Small intestine (tissue), 16 donors: ENCODE measurements at places on chromosomes 5 and 9.

- no peak for DNase-seq
These were observed 3.6 kb upstream of the SARDH start for GRCh38 chr9:133741716-133742115.

DNA sequence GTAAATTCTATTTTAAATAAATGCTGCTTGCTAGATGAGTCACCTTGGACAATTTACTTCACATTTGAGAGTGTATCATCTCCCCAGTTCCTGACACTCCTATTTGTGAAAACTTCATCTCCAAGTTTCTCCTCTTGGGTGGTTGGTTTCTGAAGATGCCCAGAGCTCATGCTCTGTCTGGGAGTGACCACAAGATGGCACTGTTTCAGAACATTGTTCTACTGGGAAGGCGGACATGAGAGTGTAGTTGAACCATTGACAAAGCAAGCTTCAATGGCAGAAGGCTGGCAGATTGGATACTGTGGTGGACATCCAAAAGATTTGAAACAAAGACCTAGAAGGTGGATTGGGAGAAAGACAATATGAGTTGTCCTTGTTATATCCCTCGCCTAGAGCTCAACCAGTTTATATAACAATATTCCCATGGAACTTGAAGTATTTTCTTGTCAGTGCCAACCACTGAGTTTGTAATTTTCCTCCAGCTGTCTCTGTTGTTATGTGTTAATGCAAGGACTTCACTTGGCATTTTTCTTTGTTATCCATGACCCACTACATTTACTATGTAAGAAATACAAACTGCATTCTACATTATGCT is 234.3 kb upstream of the ANKH start:
- DNase-seq = peak; percentile 53

GRCh38 chr9:33471361-33471760 is 2.4 kb downstream of the NOL6 start:
- no peak for DNase-seq

DNA sequence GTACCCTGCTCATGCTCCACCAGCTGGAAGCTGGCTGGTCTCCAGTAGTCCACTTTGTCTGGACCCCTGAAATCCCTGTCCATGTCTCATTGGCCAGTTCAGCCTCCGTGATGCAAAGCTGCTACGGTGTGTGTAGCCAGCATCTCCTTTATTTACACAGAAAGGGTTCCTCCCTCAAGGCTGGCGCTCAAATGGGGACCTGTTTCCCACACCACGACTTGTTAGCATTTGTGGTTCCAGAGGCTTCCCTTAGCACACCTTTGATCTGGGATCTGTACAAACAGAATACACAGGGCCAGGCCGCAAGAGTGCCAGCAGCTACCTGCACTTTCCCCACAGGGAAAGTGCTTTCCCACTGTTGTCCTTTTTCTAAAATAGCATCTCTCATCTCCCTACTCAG is 5.7 kb upstream of the SMU1 start:
- DNase-seq = no peak

GRCh38 chr9:16384993-16385392 is 485.5 kb downstream of the BNC2 start:
- DNase-seq = no peak

DNA sequence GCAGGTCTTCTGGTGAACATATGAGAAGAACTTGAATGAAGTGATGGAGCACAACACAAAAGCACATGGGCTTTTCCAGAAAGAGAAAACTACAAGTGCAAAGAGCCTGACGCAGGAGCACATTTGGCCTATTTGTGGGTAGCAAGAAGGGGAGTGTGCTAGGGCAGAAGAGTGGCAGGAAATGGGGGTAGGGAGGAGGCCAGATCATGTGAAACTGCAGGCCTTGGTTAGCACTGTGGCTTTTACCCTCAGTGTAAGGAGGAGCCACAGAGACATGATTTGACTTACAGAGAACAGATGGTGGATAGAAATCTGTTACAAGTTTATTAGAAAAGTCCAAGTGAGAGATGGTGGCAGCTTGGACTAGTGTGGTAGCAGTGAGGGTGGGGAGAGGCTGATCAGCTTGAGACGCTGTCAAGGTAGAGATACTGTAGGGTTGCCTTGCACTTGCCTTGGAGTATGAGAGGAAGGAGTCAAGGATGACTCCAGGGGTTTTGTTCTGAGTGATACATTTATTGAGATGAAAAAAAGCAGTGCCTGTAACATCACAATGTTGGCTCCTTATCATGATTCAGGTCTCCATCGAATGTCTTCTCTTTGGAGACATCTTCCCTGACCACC is 126.7 kb downstream of the PPP2R2B start:
- DNase-seq = peak; percentile 64

- DNase-seq = no peak
These were observed 94.0 kb downstream of the COL5A1 start for GRCh38 chr9:134735441-134736175.

DNA sequence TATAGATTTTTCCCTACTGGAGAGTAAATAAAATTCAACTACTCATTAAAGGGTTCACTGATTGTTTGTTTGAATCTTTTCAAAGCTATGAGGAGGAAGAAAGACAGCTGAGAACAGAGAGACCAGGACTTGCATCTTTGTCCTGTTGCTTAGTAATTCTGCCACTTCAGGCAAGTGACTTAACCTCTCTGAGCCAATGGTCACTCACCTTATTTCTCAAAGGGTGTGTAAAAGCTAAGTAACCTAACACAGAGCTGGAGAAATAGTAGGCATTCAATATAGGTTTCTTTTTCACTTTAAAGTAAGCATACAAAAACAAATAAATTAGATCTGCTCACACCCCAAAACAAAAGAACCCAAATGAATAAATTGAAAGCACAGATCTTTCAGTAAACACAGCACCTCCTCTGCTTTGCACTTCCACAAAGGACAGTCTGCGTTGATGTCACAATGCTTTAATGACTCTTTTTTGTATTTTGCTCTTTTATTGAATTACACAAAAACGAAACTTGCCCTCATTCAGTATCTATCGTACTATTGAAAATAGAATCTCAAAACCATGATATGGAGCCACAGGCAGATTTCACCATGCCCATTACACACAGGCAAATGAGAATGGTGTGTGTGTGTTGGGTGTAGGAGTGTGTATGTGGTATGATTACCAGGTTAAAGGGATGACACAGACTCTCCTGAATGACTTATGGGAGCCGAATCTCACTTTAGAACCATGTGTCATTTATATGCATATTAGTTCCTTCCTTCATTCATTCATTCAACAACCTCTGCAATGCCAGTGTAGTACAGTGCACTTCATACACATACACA is 166.0 kb downstream of the EBF1 start:
- DNase-seq = no peak

GRCh38 chr9:96453625-96454024 is 3.7 kb downstream of the HABP4 start:
- DNase-seq = peak; percentile 20

- no peak for DNase-seq
These were observed 286.2 kb downstream of the ACTL7B start for GRCh38 chr9:108569624-108570023.

- DNase-seq = no peak
These were observed 42.9 kb downstream of the TRIP13 start for GRCh38 chr5:935510-936084.

DNA sequence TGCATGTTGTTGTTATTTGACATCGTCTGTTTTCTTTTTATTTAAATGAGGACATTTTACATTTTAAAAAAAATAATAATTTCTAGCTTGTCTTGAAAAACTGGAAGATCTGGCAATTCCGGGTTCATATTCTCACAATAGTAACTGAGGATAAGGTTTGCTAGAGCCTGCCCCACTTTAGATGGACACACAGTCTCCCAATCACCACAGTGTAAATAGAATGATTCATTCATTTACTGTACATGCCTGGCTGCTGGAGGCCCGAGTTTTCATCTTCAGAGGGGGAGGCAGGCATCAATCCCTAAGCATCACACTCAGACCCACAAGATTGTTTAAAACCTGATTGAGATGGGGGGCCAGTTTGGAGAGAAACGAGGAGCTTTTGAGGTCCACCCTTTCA is 2039.7 kb upstream of the WWC1 start:
- DNase-seq = no peak

DNA sequence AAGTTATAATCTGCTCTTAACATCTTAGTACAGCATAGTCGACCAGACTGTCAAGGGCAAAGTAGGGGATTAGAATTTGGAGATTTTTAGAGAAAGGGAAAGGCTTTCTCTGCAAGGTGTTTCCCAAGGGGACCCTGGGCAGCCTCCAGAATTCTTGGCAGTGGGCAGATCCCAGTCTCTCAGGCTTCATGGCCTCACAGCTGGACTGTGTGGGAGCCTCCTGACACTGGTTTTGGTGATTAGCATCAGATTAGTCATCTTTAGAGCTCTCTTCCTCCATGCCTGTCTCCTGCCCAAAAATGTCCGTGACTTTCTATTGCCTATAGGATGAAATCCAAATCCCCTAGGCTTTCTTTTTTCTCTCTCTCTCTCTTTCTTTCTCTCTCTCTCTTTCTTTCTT is 370.7 kb downstream of the ZSWIM6 start:
- DNase-seq = no peak

DNA sequence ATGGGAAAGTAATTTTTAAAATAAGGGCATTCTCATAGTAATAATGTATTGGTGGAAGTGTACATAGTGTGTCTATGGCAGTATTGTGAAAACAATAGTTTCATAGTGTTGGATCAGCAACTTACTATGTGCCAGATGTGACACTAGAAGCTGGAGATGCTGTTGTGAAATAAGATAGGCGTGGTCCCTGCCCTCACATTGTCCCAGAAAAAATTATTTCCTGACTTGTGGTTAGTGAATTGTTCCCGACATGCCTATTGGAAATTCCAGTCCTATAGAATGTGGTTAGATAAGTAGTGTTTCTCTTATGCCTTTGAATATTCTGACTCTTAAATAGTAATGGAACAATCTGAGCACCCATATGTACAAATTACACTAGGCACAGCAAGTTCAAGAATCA is 55.3 kb upstream of the MTAP start:
- no peak for DNase-seq

GRCh38 chr9:90009447-90009846 is 404.6 kb downstream of the GADD45G start:
- DNase-seq = no peak

DNA sequence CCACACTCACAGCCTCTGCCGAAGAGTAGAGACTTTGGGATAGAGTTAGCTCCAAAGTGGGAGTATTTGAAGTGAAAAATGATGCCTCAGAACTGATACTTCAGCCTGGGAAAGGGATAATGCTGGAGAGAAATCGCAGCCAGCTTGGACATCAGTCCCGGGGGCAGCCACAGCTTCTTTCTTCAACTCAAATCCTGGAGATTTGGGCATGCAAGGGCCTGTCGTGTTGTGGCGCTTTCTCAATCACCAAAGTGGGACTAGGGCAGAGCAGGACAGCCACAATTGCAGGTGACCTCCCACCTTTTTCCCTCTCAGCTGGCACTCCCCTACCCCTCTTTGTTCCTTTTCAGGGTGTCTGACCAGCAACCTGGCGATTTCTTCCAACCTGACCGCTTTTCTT is 70.4 kb downstream of the UBAP1 start:
- DNase-seq = no peak

GRCh38 chr5:122673343-122673742 is 101.5 kb upstream of the SNX2 start:
- no peak for DNase-seq

GRCh38 chr9:109953813-109954497 is 174.0 kb downstream of the PALM2AKAP2 start:
- DNase-seq = no peak
